ENCODE measurements at places on chromosomes 7 and 10. TPM values are rescaled to one million over a fixed set of nuclear protein-coding genes. Genes with fewer than 3 reads are reported as not detected.

Gene BHLHA15
- not detected for total RNA-seq

Gene FOXP2
- 5.0 TPM for total RNA-seq

Gene TMEM176B
- total RNA-seq = not detected

Gene ITPRID1
- not detected for total RNA-seq

- peak; percentile 27 for DNase-seq
These were observed 23.0 kb upstream of the LEP start for GRCh38 chr7:128217967-128218652.

GRCh38 chr10:118034791-118035261 lies 11.9 kb downstream of the RAB11FIP2 start:
- peak; percentile 29 for DNase-seq

DNA sequence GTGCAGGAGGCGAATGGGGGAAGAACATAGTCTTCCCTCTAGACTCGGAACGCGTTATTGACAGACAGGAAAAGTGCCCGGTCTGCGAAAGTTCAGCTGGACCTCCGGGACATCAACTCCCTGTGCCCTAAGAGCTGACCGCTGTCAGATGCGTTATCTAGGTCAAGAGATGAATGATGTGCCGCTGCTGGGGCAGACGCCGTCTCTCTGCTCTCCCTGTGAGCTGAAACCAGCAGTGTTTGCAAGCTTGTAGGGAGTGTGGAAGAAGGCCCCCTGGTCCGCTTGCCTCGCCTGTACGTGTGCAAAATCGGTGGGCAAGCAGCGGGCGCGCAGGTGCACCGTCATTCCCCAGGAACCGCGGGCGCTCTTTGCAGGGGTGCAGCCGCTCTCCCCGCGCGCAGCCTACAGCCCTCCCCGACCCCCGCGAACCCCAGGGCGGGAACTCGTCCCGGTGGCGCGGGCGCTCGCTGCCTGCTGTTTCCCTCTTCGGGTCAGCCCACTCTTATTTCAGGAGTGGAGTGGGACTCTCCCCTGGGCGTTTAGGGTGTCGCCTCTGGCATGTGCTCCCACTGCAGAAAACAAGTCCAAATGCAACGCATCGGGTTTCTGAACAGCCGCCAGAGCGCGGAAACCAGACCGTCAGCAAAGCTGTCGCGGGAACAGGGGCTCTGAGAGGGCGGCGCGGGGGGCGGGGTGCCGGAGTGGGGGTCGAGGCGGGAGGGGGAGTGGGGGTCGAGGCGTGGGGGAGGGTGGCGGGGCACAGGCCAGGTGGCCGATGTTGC lies 1.8 kb upstream of the PFKFB3 start:
- peak; percentile 58 for DNase-seq

DNA sequence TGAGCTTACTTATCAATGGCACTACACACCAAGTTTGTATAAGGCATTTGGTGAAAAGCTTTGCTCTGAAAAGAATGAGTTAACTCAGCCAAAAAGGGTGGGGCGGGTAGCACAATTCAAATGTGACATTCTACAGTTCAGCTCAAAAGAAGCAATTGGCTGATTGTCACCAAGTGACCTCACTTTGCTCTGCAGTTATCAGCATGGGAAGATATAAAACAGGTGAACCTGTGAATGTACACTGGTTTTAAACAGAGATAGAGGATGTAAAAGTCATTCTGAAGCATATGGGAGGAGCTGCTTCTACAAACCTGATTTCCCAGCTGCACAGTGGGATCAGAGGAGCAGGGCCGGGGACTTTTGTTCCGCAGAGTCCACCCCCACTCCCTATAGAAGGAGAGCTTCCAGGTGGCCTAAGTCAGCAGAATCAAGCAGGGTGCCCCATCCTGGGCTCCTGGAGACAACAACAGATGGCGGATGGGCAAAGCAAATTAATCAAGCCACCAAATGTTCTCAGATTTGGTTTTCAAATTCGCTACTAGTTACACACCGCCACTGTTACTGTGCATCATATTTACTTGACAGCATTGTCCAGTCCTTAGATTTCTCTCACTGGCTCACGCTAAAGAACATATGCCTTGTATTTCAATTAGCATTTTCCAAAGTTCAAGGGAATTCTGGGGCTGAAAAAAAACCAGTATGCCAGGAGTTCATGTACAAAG lies 27.5 kb upstream of the NPVF start:
- DNase-seq = no peak

DNA sequence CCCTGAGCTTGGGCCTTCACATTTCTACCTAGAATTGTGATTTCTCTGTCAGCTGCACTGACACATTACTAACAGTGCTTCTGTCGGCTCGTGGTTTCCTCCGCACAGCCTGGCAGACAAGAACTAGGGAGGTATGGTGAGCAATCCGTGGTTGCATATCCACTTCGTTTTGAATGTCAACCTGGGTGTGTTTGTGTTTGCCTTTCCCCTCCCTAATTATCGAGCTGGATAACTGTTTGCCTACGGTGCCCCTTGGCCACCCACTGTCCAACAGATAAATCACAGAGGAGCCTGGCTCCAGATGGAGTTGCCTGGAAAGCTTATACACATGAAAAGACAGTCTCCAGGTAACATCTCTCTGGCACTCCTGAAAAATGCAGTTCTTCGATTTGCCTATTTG lies 228.8 kb downstream of the TRIL start:
- peak; percentile 53 for DNase-seq

DNA sequence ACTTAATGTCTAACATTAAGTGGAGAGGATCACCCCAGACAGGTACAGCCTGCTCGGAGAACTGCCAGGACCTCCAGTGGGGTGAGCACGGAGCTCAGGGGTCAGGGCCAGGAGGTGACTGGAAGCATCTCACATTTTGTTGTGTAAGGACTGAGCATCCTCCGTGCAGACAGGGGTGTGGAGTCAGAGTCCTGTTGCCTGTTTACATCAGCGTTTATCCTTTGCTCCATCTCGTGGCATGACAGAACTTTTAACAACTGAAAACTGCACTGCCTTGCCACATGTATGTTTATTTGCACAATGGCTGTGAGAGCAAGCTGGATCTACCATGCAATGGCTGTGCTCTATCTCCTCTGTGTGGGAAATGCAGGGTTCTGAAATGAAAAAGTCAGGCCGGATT lies 175.4 kb upstream of the AKR1E2 start:
- DNase-seq = peak; percentile 80

DNA sequence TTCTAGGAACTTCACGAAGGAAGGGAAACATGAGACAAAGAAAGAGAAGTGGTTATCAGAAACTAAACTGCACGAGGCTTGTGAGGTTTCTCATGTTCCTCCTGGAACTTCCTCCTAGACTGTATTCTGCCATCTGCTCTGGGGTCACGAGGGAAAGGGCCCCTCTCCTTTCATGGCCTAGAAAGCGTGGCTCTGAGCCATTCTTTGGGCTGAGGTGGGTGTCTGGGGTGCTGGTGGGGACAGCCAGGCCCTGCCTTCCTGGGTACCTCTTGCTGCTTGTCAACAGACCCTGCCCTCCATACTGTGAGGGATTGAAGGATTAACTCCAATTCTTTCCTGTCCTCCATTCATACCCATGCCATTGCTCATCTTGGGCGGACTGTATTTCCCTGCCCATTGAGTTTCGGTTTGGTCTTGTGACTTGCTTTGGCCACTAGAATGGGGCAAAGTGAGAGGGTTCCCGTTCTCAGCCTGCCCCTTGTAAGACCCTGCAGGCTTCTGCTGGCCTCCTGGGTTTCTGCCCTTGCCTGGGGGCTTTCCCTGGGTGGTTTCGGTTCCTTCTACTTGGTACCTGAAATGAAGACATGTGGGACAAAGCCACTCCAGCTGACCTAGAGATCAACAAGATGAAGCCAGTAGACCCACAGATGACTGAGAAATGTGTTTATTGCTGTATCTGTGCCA lies 14.9 kb upstream of the GIMAP8 start:
- DNase-seq = no peak
